ENCODE measurements at places on chromosomes 1 and 21.

DNA sequence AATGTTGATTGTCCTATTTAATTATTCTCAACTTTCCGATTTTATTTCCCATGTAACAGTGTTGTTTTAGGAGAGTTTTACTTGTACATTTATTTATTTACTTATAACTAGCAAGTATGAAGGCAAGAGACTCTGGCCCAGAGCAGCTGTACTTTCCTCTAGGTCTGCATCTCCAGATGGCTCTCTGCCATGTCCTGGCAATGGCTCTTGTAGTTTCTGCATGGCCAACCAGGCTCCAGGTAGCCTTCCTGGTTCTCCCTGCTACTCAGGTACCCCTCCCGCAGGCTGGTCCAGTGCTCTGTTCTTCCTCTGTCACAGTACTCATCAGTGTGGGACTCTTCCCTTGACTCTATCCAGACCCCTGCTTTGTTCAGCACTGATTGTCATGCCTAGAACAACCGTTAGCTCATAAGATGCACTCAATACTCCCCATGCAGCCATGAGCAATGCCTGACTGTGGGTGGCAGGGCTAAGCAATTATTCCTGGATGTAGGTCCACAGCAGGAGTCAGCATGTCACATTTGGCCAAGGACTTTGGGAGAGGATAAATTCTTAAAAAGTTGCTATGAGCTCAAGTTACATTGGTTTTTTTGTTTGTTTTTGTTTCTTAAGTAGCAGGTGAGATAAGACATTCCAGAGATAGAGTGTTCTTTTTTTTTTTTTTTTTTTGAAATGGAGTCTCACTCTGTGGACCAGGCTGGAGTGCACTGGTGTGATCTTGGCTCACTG lies 10.9 kb upstream of the IL20 start:
- peak; percentile 54 for DNase-seq

- DNase-seq = no peak
Measured at GRCh38 chr1:72649991-72650390, 367.7 kb upstream of the NEGR1 start.

DNA sequence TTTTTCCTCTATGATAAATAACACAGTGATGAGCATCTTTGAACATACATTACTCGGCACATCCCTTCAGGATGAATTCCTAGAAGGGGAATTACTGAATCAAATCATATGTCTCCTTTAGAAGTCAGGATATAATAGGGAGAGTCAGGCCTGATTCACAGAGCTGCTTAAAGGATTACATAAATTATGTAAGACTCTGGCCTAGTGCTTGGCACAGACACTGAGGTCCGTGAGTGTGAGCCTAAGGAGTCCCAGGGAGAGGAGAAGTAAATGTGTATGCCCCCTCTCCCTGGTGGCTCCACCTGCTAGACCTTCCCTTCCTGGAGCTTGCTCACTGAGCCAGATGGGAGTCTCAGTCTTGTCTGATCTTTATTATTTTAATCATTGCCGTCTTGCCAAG lies 8.6 kb upstream of the FOXE3 start:
- DNase-seq = no peak

GRCh38 chr1:51555866-51556619 lies 37.0 kb upstream of the EPS15 start:
- DNase-seq = no peak

DNA sequence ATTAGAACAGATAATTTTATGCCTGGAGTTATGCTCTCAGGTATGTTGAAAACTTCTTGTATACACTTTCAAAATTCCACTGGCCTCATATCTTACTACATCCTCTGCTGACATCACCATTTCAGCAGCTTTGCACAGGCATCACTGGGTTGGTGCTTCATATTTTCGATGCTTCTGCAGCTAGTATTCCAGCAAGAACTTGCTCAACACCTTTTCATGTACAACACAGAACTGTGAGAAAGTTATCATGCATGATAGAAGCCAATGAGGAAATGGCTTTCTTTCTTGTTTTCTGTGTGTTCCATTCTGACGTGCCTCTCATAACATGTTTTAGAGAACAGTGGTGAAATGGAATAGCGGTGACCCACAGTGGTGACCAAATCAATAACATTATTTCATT lies 5.1 kb upstream of the GBP5 start:
- DNase-seq = no peak

- no peak for DNase-seq
Measured at GRCh38 chr1:64163970-64164369, 39.5 kb upstream of the UBE2U start.

DNA sequence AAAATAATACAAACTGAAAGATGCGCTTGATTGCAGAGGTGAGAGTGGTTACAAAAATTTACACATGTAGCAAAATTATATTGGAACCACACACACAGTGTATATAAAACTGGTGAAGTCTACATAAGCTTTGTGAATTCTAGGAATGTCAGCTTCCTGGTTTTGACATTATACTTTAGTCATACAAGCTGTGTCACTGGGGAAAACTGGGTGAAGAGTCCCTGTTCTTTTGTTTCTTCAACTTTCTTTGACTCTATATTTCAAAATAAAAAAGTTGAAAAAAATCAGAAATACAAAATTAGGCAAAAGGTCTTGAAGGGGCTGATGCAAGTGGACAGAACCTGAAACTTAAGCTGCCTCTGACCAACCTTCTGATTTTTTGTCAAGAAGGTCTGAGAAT lies 3.0 kb downstream of the C1QC start:
- no peak for DNase-seq

GRCh38 chr21:29329406-29329805 lies 30.7 kb downstream of the BACH1 start:
- no peak for DNase-seq

DNA sequence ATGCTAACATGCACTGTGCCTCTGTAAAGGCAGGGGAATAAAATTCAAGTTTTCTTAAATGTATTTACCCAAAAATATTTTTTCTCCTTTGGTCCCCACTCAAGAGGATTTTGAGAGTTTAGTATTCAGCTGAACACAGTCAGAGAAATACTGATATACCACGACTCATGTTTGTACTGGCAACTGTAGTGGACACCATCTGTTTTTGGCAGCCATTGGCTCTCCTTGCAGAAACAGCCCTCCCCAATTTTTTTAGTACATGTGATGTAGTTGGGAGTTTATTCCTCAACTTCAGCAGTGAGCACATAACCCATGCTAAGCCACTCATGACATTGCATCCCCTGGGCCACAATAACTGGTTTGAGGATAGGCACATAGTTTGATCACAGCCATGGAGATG lies 154.8 kb upstream of the POU3F1 start:
- DNase-seq = no peak

GRCh38 chr1:41517062-41517438 lies 32.6 kb upstream of the EDN2 start:
- no peak for DNase-seq

GRCh38 chr21:25790122-25790877 lies 55.5 kb downstream of the GABPA start:
- no peak for DNase-seq

DNA sequence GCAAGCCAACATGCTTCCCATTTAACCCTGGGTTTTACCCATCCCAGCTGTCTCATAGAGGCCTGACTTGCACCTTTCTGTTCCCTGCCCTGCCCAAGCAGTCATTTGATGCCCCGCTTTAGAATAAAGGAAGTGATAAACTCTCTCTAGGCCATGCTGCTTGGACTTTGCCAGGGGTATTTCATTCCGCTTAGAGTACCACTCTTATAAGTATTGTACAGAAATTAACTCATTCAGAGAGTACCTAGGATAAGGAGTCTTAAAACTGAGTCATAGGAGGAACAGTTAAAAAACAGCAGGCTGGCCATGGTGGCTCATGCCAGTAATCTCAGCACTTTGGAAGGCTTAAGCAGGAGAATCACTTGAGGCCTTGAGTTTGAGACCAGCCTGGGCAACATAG lies 21.0 kb upstream of the LYST start:
- no peak for DNase-seq

DNA sequence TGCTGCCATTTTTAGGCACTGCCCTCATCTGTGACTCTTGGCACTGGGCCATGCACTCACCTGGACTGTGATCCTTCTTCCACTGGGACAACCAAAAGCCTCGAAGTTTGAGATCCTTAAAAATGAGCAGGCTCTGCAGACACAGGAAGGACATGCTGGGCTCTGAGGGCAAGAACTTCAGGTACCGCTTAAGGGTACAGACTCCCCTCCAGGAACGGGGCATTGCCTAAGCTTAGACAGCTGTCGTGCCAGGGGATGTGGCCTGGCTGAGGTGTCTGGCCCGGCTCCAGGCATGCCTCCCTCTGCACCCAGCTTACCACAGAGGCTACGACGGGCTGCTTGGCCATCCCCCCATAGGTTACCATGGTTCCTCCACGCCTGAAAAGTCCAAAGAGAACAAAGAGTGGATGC lies 14.2 kb upstream of the SRSF4 start:
- peak; percentile 16 for DNase-seq

DNA sequence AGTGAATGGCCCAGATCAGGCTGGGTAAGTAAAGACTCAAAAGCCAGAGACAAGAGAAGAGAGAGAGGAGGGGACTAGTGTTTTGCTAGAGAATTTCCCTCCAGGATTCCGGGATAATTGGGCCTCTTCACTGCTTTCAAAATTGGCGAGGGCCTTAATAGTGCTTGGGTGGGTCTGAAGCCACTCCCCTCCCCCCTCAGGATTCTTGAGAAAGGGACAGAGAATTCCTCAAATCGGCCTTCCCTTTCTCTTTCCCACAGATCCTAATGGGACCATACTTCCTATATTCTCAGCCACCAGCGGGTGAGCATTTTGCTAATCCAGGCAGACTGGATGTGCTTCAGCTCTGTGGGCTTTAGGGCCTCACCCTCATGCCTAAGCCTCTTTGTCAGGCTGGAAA lies 11.9 kb downstream of the SFN start:
- no peak for DNase-seq

GRCh38 chr21:41715649-41716281 lies 51.1 kb downstream of the RIPK4 start:
- no peak for DNase-seq

GRCh38 chr1:86052948-86053698 lies 103.4 kb downstream of the COL24A1 start:
- no peak for DNase-seq

DNA sequence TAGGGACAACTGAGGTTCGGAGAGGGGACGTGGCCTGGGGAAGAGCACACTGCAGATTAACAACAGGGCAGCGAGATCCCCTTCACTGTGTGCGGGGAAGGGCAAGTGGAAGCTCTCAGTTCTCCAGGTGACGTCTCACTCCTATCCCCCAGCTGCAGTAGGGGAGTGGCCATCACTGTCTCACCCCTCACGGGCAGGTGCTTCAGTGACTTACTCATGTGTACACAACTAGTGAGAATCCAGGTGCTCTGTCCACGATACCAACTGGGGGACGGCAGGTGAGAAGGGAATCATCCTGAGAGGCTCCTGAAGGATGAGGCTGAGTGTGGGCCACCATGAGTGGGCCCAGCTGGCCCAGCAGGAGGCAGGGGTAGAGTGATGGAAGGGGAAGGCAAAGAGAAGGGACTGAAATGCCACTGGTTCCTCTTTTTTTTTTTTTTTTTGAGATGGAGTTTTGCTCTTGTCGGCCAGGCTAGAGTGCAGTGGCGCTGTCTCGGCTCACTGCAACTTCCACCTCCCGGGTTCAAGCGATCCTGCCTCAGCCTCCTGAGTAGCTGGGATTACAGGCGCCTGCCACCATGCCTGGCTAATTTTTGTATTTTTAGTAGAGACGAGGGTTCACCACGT lies 25.9 kb downstream of the RHBG start:
- no peak for DNase-seq
